Activated CD8-positive, alpha-beta memory T cell treated with anti-CD3 and anti-CD28 coated beads for 24 hours (primary cell): ENCODE measurements at places on chromosomes 2 and 18.

DNA sequence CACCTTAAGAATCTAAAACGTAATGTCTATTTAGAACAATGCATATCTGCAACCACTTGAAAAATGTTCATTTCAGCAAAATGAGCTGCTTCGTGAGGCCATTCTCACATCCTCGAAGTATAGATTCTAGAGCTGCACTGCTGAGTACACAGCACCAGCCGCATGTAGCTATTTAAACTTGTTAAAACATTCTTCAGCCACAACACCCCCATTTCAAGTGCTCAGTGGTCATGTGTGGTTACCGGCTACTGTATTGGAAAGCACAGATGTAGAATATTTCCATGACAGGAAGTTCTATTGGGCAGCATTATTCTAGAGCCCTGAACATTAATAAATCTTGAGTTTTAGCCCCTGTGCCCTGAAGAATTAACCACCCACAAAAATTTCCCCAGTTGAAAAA is 35.0 kb downstream of the SUMO1 start:
- DNase-seq = no peak

GRCh38 chr2:15577071-15577735 is 14.5 kb upstream of the DDX1 start:
- DNase-seq = peak; percentile 94

- DNase-seq = no peak
Observed at GRCh38 chr2:218679119-218679518, 7.2 kb downstream of the STK36 start.

DNA sequence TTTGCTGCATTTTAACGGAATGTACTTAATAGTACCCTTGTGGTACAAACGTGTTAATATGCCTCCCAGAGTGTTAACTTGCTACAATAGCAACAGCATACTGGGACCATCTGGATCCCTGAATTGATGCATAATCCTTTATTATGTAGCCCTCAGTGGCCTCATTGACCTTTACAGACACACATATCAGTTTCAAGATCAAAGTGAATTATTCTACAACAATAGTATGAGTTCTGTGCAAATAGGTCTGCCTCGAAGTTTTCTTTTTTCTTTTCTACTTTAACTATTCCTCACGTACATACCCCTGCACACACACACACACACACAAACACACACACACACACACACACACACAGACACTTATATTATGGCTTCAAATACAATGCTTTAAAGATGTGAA is 1622.1 kb downstream of the LRP1B start:
- no peak for DNase-seq

DNA sequence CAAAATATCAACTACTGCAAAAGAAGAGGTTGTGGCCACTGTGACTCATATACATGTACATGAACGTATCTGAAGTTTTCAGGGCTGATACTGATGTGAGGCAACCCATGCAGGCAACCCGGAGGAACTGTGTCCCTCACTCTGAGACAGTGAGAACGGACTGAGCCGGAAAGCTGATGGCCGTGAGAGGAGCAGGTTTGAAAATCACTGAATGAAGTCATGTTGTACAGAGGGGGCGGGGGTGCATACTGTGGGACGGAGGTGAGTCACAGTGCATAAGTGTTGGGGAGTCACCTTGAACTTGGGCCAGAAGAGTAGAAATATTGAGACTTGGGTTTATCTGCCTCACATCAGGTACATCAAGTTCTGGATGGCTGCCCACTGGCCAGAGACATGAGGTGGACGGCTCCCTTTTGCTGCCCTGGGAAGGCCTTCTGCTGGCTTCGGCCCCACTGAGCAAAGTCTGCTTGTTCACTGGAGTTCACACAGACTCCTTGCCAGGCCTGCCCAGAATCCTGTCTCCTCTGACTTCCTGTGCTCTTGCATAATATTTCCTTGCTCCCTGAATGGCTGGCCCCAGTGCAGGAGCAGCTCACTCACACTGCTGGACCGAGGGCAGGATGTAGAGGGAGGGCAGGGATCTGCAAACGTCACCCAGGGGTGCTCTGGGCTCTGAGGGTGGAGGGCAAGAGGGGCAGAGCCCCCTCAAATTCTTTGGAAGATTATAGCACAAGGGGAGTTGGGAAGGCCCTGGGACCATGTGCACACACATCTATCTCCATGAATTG is 18.1 kb downstream of the EPAS1 start:
- DNase-seq = no peak
